ENCODE measurements at places on chromosomes 7 and 10.

- peak; percentile 12 for DNase-seq
These were observed 26.1 kb downstream of the WAC start for GRCh38 chr10:28558923-28559508.

DNA sequence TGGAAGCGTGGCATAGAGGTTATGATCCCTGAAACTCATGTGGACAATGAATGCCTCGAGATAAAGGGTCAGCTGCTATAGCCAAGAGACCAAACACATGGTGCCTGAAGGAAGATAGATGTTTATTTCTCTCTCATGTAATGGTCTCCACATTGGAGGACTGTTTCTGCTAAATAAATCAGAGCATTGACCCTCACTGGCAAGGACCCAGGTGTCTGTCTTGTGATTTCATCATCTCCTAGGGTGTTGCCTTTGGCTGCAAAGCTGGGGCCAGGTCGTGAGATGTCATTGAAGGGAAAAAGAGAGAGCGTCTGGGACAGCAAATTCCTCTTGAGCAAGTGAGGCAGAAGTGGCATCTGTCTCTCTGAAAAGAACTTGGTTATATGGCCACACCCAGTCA is 64.6 kb downstream of the JCAD start:
- DNase-seq: no peak

DNA sequence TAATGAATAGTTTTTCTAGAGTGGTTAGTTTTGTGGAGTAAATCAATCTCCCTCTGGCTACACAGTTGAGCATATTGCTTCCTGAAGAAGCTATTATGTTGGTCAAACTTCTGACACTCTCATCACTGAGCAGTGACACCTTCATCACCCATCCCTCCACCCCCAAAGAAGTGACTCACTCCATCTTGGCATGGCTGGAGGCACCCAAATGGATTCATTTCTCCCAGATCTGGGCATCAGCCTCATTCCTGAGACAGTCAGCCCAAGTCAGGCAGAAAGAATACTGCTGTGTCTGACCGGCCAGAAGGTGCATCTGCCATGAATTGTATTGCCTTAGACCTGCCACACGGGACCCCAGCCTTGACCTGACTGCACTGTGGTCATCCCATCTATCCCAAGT is 117.0 kb upstream of the HABP2 start:
- no peak for DNase-seq

- DNase-seq: peak; percentile 53
These were observed 11.3 kb downstream of the C10orf105 start for GRCh38 chr10:71708301-71708703.

DNA sequence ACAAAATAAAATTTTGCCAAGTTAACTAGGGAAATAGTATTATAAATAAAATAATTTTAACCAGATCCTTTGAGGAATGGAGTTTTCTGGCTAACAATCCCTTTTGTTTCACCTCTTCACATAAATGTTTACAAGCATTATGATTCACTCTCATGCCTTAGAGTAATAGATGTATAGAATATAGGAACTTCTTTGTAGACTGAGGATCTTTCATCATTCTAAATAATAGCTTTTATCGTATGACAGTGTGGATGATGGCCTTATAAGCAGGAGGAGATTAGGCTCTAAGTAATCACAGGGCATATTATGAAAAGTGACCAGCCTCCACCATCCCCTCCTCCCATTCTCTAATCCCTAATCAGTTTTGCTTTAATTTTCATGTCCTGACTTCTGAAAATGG is 13.5 kb downstream of the ING3 start:
- DNase-seq: no peak

DNA sequence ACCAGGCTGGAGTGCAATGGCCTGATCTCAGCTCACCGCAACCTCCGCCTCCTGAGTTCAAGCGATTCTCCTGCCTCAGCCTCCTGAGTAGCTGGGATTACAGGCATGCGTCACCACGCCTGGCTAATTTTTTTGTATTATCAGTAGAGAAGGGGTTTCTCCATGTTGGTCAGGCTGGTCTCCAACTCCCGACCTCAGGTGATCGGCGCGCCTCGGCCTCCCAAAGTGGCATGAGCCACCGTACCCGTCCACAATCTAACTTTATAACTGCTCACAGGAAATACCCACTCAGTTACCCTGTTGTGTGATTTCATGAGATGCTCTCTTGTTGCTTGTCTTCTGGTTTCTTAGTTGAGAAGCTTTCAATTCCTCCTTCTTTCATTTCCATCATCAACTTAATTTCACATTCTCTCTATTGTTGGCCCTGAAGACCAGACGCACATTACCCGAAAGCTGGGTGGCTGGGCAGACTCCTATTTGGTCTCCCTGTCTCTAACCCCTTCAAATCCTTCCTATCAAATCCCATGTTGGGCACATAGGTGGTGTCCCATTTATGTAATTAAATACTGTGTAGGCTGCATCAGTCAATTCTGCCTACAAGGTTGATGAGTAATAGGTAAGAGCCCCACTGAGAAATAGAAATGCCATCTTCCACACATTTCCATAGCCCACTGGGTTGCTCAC is 1.1 kb upstream of the GSTO2 start:
- no peak for DNase-seq

DNA sequence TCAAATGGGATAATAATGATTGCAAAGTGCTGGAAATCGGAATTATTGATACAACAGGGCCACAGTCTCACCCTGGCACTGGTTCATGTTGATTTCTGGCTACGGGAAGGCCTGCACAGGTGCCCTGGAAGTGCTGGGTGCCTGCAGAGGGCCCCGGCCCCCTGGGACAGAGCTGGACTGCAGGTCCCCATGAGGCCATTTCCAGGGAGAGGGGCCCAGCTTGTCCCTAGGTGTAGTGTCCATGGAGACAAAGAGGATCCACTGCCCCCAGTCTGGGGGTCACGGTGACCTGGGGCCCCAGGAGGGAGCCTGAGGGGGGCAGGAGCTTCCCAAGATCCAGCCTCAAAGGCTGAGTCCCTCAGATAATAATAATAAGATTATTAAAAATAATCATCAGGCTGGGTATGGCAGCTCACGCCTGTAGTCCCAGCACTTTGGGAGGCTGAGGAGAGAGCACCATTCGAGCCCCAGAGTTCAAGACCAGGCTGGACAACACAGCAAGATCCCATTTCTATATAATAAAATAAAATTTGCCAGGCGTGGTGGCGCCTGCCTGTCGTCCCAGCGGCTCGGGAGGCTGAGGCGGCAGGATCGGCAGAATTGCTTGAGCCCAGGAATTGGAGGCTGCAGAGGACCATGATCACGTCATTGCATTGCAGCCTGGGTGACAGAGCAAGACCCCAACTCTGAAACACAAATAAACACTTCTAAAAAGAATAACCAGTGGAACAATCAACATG is 98.1 kb downstream of the MICALL2 start:
- no peak for DNase-seq
